Activated T-helper 1 cell treated with anti-CD3 and anti-CD28 coated beads, Interleukin-12 subunit alpha, Interleukin-12 subunit beta, Interleukin-2, Interleukin-4 antibody, amounts not matched to agents 30 ng/mL and 10 ng/mL and 1 ng/mL, durations not matched to agents 14 hours and 24 hours and 36 hours (primary cell): ENCODE measurements at places on chromosomes 4 and X. TPM values are rescaled to one million over a fixed set of nuclear protein-coding genes. Genes with fewer than 3 reads are reported as not detected.

CXCL13 gene
- total RNA-seq: 6.8 and 7.9 TPM in 2 replicates

TACC3 gene
- total RNA-seq: 134 and 139 TPM in 2 replicates

HAND2 gene
- total RNA-seq: not detected in 2 replicates

ZNF185 gene
- 0.54 and 0.73 TPM in 2 replicates for total RNA-seq

P2RY8 gene
- 20.4 and 21.8 TPM in 2 replicates for total RNA-seq

FSTL5 gene
- not detected in 2 replicates for total RNA-seq

TACR3 gene
- not detected in 2 replicates for total RNA-seq

H2BW2 gene
- total RNA-seq: not detected in 2 replicates

ACOX3 gene
- 18.4 and 20.7 TPM in 2 replicates for total RNA-seq

MBNL3 gene
- 8.9 and 12.3 TPM in 2 replicates for total RNA-seq

STK26 gene
- total RNA-seq: 57.1 and 59.3 TPM in 2 replicates

AR gene
- not detected in 2 replicates for total RNA-seq

ELF2 gene
- 26.3 and 29.3 TPM in 2 replicates for total RNA-seq

CITED1 gene
- total RNA-seq: 0.78 TPM in 1 of 2 replicates, not detected in the other

PAGE2B gene
- not detected in 2 replicates for total RNA-seq

CPE gene
- total RNA-seq: 0.07 TPM in 1 of 2 replicates, not detected in the other

IL2 gene
- total RNA-seq: 595 and 611 TPM in 2 replicates

PPEF2 gene
- total RNA-seq: not detected in 2 replicates

GNRHR gene
- total RNA-seq: not detected in 2 replicates

ARX gene
- not detected in 2 replicates for total RNA-seq

TBC1D9 gene
- total RNA-seq: 0.29 TPM in 1 of 2 replicates, not detected in the other

RBPJ gene
- 455 and 472 TPM in 2 replicates for total RNA-seq

RHOH gene
- 105 and 111 TPM in 2 replicates for total RNA-seq

YY2 gene
- 2.2 and 2.3 TPM in 2 replicates for total RNA-seq

OCIAD2 gene
- 59.6 and 62.5 TPM in 2 replicates for total RNA-seq

PLA2G12A gene
- 11.3 and 13.1 TPM in 2 replicates for total RNA-seq

ARHGAP10 gene
- 7.4 and 8.6 TPM in 2 replicates for total RNA-seq

ARAP2 gene
- 40.1 and 54.9 TPM in 2 replicates for total RNA-seq

NWD2 gene
- not detected in 2 replicates for total RNA-seq

CXCL9 gene
- 0.10 TPM in 2 replicates for total RNA-seq

SMIM43 gene
- total RNA-seq: not detected in 2 replicates

PWWP3B gene
- total RNA-seq: not detected in 2 replicates

TCEAL1 gene
- 2.6 and 3.5 TPM in 2 replicates for total RNA-seq

ITM2A gene
- 114 and 116 TPM in 2 replicates for total RNA-seq

TRIM60 gene
- total RNA-seq: not detected in 2 replicates

TCEAL7 gene
- total RNA-seq: not detected in 2 replicates

MAGEB10 gene
- not detected in 2 replicates for total RNA-seq

PCYT1B gene
- total RNA-seq: 0.10 TPM in 1 of 2 replicates, not detected in the other

ZXDA gene
- 3.6 and 3.7 TPM in 2 replicates for total RNA-seq

LRIT3 gene
- 0.15 TPM in 1 of 2 replicates, not detected in the other for total RNA-seq

CHIC1 gene
- total RNA-seq: 5.2 and 6.9 TPM in 2 replicates

SYTL5 gene
- not detected in 2 replicates for total RNA-seq

HS6ST2 gene
- 1.1 TPM in 2 replicates for total RNA-seq

TXK gene
- 12.5 and 12.7 TPM in 2 replicates for total RNA-seq

RBBP7 gene
- total RNA-seq: 127 and 134 TPM in 2 replicates

PNMA5 gene
- total RNA-seq: not detected in 2 replicates

PDGFRA gene
- 0.24 and 0.47 TPM in 2 replicates for total RNA-seq

NDUFA1 gene
- total RNA-seq: 71.2 and 72.8 TPM in 2 replicates

STAP1 gene
- total RNA-seq: 19.2 and 19.7 TPM in 2 replicates

TRAM1L1 gene
- not detected in 2 replicates for total RNA-seq

CT45A8 gene
- not detected in 2 replicates for total RNA-seq

TMEM255A gene
- total RNA-seq: not detected in 2 replicates

PHEX gene
- total RNA-seq: 12.8 and 14.3 TPM in 2 replicates

TNMD gene
- not detected in 2 replicates for total RNA-seq

RBMX2 gene
- total RNA-seq: 26.0 and 26.3 TPM in 2 replicates

F11 gene
- total RNA-seq: not detected in 2 replicates

XAGE1B gene
- not detected in 2 replicates for total RNA-seq
